Spinal cord (tissue), 10 donors: ENCODE measurements at places on chromosomes 11 and 22. TPM values are rescaled to one million over a fixed set of nuclear protein-coding genes. Genes with fewer than 3 reads are reported as not detected.

Gene MUC6
- total RNA-seq: not detected

Gene FGF3
- not detected for total RNA-seq

DNA sequence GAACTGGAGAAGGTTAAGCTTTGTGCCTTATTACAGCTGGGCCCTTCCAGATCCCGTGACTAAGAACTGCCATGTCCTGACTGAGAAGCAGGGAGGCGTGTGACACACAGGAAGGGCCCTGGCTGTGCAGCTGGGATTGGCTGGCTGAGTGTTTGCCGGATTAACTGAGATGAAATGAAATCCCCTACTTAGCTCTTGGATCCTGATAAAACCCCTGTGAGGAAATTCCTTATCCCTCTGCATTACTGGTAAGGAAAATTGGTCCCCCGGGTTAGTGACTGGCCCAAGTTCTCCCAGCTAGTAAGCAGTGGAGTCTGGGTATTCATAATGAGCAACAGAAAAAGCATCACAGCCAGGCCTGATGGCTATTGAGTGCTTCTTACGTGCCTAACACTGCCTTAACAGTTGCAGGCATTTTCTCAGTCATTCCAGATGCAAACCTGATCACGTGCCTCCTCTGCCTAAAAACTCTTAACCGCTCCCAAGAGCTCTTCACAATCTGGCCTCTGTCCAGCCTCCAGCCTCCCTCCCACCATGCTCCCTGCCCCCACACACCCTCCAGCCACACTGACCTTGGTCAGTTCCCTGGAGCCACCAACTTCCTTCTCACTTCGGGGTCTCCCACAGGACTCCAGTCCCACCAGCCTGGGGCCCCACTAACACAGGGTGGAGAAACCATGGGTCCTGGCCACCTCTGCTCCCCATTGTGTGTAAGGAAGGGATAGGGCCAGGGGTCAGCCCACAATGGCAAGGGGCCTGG is 37.8 kb downstream of the ARRB1 start:
- H3K4me1 ChIP-seq: peaks cover 34% of the 10 kb centered on the region
- no peak for DNase-seq
- no peaks in the 10 kb centered on the region for H3K27me3 ChIP-seq

DNA sequence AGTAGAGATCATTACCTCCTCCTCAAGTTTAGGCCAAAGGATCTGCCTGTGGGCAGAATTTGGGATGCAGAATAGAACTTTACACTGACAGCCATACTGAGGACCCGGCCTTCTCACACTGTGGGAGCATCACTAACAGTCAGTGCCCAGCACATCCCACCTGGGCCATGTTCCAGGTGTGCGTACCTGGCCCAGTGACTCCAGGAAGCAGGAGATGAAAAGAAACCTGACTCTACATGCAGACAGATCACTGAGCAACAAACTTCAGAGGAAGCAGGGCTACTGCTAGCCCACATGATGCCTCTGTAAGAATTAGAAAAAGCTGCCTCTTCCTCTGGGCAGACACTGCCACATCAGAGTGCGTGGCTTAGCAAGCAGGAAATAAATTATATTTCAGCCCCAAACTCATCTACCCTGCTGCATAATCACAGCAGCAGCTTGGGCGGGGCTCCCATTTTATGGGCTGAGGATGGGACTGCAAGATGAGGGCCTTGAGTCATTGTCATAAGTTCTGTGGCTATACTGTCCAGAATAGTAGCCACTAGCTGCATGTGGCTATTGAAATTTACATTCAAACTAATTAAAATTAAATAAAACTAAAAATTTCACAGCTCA is 6.0 kb upstream of the LMO2 start:
- no peak for DNase-seq
- H3K4me3 ChIP-seq: no peak overlapping the region
- peaks cover 3% of the 10 kb centered on the region for H3K27me3 ChIP-seq
- H3K4me1 ChIP-seq: peaks cover 5% of the 10 kb centered on the region
- H3K27ac ChIP-seq: no peak overlapping the region
